ENCODE measurements at places on chromosomes 6 and 20.

- no peak for DNase-seq
Observed at GRCh38 chr20:61603715-61604114, 351.7 kb downstream of the CDH4 start.

DNA sequence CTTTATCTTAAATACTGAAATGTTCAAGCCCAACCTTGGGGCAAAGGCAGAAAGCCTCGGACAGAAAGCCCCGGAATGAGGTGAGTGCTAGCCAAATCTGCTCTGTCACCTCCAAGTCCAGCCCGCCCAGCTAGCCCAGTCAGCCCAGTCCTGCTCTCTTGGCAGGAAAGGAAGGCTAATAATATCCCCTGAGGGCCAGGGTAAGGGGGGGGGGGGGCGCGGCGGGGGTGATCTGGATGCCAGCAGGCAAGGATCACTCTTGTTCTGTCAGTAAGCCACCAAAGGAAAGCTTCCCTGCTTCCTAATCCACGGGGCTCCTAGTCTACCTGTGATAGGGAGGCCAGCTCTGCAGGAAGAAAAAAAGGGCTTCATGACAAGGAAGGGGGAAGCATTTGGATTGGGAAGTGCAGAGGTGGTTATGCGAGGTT lies 1.1 kb downstream of the NDRG3 start:
- no peak for DNase-seq

DNA sequence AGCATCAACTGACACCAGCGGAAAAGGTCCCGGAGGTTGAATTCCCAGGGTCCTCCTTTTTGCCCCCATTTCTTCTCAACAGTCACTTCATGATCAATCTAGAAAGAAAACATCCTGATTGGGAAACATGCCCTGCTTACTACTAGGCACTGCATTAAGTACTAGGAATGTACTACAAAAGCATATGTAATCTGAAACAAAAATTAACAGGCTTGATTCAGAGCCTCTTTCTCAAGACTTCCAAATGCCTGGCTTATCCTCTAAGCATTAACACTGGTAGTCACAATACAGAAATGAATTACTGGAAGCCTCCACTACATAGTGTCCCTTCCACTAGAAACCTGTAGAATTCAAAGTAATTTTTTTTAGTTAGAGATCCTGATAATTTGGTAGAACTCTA lies 84.5 kb upstream of the LYRM2 start:
- no peak for DNase-seq

DNA sequence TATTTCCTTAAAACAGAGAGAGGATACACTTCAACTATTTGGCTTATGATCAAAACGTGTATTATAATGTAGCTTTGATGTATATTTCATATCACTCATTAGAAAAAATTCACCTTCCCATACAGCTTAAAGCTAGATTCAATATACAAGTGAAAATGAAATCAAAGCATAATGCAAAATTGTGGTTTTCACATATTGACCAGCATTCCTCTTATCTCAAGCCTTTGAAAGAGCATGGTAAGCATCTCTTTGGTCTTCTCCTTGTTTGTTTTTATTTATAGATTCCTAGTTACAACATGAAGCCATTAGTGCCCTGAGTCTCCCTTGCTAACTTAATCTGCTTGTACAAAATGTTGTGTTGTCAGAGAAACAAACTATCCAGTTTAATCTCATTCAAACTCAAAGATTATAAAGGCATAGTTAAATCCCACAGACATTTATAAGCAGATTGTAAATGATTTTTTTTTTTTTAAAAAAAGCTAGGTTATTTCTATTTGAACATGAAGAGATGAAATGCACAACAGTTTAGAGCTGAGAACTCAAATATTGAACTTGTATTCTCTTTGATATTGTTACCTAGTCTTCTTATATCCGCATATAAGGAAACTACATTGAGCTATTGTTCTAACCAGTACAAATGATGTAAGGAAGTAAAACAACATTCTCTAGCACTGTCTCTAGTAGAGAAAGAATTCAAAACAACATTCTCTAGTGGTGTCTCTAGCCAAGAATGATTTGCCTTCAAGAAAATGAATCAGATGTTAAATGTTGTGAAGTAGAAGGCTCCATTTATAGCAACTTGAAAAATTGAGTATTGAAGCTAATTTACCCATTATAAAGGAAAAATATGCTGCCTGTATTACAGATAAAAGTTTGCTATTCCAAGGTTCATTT lies 31.2 kb upstream of the SMIM28 start:
- DNase-seq = no peak
